OCI-LY7 (cell line): ENCODE measurements at places on chromosomes 5 and 9.

- DNase-seq: peak; percentile 19
Observed at GRCh38 chr5:178483620-178484019, 106.6 kb downstream of the COL23A1 start.

- no peak for DNase-seq
Observed at GRCh38 chr5:116507941-116508655, 66.5 kb downstream of the SEMA6A start.

GRCh38 chr5:68086857-68087256, 128.7 kb upstream of the PIK3R1 start:
- DNase-seq: no peak

DNA sequence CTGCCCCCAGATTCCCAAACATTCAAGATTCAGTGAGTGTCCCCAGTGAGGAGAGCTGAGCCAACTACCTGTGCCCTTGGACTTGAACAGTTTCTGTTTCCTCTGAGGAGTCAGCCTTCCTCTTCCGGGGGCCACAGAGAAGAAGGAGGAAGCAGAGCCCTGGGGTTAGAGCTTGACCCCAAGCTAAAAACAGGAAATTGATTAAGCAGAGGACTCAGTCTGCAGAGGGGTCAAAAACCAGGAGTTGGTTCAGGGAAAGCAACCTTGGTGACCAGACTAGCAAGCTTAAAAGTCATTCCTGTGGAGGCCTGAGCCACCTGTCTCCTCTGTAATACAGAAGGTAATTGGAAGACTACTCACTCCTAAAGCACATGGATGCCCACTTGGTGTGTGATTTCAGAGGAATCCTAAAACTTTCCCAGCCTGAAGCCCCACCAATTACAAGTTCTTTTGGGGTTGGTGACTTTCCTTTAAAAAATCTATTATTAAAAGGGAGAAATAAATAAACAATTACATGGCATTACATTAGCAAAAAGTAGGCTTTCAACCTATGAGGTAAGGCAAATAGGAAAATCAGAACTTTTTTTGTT, 64.2 kb upstream of the SELENOP start:
- DNase-seq: no peak

- DNase-seq: no peak
Observed at GRCh38 chr9:117549444-117549843, 134.6 kb upstream of the ASTN2 start.

DNA sequence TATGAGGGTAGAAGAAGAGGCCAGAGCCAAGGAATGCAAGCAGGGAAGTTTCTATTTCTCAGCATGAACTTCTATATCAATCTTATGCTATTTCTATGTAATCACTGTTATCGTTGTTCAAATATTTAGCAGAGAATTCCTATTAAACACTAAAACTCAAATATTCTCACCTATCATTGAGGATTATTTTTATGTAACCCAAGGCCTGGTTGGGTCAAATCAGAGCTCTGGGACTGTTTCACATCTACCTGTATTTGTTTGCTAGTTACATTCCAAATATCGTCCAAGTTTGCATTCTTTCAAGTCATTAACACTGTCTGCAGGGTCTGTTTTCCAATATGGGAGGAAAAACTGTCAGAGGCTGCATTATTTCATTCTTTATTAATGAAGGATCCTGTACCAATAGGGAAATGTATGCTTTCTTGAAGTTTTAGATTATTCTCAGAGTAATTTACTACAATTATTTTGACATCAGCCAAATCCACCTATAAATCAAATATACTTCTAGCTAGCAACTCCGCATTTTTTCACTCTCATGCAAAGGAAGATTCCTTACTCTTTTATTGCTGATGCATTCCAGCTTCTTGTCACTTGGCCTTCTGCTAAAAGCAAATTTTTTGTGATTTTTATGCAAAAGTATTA, 52.2 kb downstream of the LURAP1L start:
- DNase-seq: no peak

DNA sequence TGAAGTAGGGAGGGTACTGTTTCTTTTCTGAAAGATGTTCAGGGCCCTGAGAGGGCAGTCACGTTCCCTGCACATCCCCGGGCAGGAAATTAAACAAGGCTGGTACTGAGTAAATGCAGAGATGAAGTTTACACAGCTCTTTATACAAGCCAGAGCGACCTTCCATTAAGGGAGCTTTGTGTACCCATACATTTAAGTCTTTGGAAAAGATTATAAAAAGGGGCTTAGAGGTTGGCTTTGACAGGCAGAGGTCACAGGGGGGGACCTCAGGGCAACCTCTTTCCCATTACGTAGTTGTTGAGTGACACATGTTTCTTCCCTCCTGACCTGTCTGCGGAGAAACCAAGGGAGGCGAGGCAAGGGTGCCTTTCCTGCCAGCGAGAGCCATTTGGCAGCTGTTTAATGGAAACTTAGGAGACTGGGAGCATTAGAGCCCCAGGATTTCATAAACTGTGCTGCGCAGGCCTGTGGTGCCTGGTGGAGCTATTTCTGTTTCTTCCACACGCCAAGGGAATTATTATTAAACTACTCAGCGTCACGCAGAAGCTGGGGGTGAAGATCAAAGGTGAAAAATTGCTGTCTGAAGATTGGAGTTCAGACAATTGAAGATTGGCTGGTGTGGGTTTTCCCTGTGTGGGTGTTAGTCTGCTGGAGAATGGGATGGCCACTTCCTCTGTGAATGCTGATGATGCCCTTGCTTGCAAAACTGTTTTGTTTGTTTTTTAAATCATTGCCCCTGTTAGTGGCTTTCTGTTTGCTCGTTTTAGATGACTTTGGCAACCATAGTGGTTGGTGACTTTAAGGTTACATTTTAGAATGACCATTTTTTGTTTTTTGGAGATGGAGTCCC, 3.2 kb upstream of the SMIM32 start:
- no peak for DNase-seq

GRCh38 chr9:70580606-70581195, 166.2 kb upstream of the KLF9 start:
- no peak for DNase-seq

DNA sequence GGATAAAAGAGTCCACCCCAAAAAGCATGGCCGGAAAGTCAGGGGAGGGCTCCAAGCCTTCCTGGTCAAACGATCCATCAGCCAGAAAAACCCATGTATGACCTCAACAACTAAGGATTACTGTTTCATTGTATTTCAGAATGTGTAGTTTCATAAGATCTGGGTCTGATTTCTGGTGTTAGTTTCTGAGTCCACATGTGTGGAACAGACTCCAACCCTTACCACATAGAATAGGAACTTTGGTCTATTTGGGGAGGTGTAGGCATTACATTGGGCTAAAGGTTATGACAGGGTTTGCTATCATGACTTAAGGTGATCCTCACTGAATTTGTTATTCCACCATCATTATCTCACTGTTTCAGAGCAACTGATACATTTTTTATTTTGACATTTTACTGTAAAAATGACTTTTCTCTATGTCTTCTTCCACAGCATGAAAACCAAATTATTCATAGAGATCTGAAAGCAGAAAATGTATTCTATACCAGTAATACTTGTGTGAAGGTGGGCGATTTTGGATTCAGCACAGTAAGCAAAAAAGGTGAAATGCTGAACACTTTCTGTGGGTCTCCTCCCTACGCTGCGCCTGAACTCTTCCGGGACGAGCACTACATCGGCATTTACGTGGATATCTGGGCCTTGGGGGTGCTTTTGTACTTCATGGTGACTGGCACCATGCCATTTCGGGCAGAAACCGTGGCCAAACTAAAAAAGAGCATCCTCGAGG, 33.5 kb downstream of the HMGCS1 start:
- DNase-seq: no peak

DNA sequence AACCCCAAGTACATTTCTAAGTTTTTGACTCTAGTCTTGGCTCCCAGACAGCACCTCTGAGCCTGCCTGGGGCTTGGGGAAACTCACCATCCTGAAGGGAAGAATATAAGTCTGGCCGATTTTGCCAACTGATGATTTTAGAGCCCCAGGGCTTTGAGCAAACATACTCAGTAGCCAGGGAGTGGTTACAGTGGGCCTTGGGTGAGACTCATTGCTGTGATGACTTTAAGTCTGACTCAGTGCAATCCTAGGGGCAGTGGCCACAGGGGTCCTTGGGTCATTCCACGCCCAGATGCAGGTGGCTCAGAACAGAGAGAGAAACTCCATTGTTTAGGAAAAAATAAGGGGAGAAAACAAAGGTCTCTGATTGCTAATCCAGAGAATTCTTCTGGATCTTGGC, 312.0 kb upstream of the EDIL3 start:
- DNase-seq: no peak

- DNase-seq: peak; percentile 34
Observed at GRCh38 chr5:134736173-134736812, 2.1 kb upstream of the CAMLG start.

DNA sequence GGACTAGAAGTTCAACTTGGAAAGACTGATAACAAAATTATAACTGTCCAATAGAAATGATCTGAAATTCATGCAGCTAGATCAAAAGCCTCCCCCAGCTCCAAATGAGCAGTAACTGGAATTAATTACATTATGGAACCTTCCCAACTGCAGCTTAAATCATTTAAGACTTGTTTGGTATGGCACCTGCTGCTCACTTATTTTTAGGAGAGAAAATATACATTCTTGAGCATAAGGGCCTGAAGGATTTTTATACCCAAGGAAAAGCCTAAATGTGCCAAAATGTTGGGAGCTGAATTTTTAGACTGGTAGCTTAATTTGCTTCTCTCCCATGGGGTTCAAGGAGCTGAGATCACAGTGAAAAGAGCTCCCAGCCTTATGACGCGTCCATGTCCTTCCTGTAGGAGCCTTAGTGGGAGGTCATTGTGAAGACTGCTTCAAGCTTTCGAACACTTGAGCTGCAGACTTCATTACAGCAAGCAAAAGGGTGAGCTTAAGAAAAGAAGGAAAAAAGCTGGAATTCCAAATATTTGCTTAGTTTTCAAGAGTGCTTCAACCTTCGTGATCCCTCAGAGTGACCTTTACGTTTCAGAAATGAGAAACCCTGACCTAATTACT, 276.0 kb downstream of the DMAC1 start:
- no peak for DNase-seq

GRCh38 chr9:36543916-36544315, 28.8 kb upstream of the MELK start:
- DNase-seq: no peak

DNA sequence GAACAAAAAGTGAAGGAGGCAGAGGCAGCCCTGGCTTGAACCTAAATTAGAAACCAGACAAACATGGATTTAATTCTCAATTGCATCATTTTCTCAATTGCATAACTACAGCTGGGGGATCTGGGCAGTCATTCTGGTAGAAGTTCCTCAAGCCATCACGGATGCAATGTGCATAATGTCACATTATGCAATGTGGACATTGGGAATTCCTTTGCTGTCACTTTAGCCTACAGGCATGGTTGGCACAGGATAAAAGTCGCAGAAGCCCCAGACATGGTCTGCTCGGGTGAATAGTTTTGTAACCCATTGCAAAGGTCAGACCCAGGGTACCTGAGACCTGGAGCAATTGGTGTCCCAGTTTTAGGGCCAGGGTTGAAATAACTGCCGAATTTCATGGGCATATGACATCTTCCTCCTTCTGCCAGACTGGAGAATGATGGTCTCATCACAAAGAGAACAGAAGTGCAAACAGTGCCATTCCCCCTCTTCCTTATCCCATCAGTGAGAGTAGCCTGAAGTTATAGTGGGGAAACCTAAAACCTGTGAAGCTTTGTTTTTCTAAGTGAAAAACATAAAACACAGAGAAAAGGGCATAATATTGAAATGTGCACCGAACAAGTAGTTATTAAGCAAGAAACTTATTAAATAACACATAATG, 290.8 kb downstream of the MSX2 start:
- DNase-seq: no peak

- no peak for DNase-seq
Observed at GRCh38 chr5:121251954-121252353, 599.7 kb upstream of the FTMT start.

GRCh38 chr5:73388306-73388684, 60.3 kb downstream of the FOXD1 start:
- DNase-seq: no peak

DNA sequence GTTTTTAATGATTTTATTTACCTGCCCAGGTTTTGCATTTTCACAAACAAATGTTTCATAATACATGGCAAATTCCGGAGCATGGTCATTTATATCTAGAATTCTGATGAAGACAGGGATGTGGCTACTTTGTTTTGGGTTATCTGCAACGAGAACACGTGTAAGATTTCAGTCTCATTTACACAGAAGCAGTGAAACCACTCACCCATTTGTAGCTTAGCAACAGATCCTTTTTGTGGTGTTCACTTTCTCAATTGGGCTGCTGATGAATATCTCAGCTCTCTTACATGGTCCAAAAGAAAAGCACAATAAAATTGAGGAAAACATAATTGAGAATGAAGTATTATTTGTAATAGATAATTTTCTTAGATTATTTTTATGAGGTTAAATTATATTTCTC, 148.6 kb downstream of the CDH9 start:
- DNase-seq: no peak

DNA sequence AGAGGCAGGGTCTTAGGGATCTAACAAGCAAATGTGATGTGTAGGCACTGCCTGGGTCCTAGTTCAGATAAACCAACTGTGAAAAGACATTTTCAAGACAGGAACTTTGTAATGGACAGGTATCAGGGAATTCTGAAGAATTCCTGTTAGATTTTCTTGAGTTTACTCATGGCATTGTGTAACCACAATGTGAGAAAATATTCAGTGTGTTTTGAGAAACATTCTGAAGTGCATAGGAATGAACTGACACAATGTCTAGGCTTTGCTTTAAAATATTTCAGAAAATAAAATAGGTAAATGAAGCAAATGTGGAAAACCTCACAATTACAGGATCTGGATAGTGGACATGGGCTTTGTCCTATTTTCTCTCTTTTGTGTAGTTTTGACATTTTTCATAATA, 15.2 kb upstream of the AFAP1L1 start:
- DNase-seq: no peak

DNA sequence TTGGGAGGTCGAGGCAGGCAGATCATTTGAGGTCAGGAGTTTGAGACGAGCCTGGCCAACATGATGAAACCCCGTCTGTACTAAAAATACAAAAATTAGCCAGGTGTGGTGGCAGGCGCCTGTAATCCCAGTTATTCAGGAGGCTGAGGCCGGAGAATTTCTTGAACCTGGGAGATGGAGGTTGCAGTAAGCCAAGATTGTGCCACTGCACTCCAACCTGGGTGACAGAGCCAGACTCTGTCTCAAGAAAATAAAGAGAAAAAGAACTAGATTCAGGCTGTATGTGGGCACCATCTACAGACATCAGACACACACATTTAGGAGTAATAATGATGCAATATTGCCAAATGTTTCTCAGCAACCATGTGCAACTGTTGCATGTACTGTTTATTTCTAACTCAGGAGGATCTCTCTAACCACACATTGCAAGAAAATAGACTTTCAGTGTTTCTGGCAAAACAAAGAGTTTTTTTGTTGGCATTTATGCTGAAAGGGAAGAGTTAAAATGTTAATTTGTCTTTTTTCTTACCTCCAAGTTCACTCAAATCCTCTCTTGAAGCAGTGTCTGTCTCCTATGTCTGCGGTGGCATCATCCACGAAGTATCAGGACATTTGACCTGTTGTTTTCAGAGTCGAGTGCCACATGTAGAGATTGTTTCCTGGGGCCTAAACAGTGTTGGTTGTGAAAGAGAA, 5.1 kb upstream of the ORM1 start:
- peak; percentile 36 for DNase-seq

- DNase-seq: no peak
Observed at GRCh38 chr5:125370461-125371205, 624.2 kb upstream of the ZNF608 start.
